Right lung (tissue), 10 donors: ENCODE measurements at places on chromosomes 13 and 19.

GRCh38 chr13:46553521-46553885, 533 bp downstream of the LRCH1 start:
- no peak for DNase-seq

GRCh38 chr13:112885782-112886268, 83.2 kb upstream of the MCF2L start:
- DNase-seq = peak; percentile 84

DNA sequence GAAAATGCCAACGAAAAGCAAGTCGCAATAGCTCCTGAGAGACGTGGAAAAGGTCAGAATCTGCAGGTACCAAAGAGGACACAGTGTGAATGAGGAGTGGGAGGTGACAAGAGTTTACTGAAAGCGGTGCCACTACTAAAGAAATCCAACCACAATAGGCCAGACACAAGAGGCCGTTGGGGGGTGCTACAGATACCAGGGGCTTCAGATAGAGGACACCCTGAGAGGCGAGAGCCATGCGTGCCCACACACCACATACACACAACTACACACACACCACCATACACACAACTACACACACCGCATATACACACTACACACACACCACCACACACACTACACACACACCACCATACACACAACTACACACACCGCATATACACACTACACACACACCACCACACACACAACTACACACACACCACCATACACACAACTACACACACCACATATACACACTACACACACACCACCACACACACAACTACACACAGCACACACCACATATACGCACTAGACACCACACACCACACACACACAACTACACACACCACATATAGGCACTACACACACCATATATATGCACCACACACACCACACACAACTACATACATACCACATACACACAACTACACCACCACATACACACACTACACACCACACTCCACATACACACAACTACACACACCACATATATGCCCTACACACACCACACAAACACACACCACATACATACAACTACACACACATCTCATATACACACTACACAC, 28.5 kb downstream of the CRYL1 start:
- no peak for DNase-seq

GRCh38 chr13:79483086-79483706, 2.2 kb downstream of the NDFIP2 start:
- DNase-seq = no peak

GRCh38 chr19:18939922-18940768, 872 bp downstream of the HOMER3 start:
- no peak for DNase-seq

GRCh38 chr13:82330499-82330898, 1551.8 kb downstream of the SLITRK1 start:
- DNase-seq = no peak

DNA sequence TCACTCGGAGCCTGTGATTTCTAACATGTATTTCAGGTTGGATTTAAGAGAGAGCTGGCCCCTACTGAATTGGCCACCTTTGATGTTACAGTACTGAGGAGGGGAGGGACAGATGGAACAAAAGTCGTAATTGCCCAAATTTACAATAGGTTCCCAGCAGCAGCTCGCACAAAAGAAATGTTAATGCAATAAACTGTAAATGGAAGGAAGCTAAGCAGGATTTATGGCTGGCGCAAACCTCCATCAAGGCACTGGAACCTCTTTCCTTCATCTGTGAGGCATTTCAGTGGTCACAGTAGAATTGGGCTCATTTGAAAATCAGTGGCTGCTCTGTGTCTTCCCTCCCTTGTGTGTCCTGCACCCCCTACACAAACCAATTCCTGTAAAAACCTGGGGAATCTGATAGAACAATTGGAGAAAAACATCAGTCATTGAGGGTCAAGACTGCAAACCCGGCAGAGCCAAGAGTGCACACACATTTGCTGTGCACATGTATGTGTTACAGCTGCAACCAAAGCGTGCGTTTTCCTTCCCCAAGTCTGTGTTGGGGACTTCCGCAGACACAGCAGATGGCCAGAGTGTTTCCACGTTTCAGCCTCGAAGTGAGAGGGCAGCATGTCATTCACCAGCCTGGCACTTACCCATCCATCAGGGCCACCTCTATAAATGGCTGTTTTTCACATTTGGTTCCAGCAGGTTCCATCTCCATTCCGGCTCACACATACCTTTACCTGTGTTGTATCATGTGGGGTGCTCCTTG, 192.8 kb downstream of the TM9SF2 start:
- no peak for DNase-seq

DNA sequence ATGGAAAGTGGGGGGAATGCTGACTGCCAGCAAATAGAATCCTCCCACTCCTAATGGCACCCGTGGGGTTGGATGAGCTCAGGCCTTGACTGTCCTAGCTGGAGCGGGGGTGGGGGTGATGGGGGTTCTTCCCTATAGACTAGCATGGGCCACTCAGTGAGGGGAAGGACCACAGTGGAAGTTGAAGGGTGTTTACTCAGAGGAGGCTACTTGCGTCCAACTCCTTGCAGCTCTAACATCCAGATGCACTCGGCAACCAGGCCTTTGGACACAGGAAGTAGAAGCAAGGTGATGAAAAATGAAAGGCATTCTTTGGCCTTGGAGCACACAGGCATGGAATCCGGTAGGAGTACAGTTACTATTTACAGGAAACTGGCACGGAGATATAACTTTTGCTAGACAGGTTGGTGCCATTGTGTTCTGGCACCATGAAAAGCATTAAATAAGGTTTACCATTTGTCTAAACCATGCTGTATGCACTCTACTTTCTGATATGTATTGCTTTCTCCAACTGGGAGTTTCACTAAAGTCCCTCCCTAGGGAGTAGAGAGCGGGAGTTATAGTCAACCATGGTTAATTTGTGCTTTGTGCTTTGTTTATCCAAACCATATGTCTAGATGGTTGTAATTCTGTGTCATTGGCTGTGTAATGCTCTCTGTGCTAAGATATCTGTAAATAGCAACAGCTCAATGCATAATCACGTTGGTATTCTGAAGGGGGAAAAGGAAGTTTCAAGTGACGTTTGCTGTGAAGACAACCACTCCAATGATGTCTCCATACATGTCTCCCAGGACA, 125.3 kb downstream of the TSHZ3 start:
- peak; percentile 11 for DNase-seq

GRCh38 chr19:51765086-51765485, 4.1 kb downstream of the FPR2 start:
- DNase-seq = no peak

DNA sequence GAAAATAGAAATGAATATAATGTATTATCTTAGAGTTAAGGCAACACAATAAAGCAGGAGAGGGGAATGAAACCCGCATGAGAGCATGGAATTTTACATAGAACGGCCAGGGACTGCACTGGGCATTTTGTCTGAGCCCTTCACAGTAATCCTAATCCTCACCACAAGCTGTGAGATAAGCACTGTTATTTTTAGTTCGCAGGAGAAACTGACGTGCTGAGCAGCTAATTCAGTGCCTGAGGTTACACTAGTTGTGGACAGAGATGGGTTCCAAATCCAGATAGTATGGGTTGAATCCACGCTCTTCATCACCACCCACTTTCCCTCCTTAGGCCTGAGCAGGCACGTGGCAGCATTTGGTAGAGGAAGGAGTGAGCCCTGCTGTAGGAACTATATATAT, 24.8 kb upstream of the ZNF527 start:
- no peak for DNase-seq

- DNase-seq = no peak
Observed at GRCh38 chr19:2550431-2551171, 74.7 kb downstream of the GADD45B start.

DNA sequence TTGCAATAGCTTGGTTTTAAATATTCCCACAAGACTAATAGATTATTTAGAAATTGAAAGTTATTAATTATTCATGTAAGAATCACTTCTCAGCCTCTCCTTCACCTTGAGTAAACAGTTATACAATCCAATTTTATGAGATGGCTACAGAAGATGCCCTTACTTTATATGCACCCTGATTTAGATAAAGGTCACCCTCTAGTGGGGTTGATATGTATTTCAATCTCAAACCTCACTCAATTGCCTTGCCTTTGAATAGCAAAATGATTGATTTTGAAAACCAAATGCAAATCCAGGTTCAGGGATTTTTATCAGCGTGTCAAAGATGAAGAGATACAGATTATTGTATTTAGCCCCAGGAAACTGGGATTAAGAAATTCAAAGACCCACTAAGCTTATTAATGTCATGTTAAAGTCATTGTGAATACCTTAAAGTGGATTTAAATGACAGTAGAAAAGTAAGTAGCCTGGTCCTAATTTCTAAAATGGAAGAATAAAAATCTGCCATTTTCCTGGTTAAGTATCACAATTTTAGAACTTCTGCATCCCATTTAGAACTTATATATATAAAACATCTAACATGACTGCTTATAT, 305.1 kb downstream of the ITGBL1 start:
- no peak for DNase-seq

DNA sequence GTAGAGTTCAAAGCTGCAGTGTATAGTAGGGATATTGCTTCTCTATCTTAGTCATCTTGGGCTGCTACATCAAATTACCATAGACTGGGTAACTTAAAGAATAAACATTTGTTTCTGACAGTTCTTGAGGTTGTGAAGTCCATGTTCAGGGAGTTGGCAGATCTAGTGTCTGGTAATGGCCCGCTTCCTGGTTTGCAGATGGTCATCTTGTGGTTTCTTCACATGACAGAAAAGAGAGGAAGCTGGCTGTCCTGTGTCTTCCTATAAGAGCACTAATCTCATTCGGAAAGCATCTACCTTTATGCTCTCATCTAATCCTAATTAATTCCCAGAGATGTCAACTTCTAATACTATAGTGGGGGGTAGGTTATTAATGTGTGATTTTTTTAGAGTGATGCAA, 6.2 kb downstream of the ZNF763 start:
- no peak for DNase-seq

DNA sequence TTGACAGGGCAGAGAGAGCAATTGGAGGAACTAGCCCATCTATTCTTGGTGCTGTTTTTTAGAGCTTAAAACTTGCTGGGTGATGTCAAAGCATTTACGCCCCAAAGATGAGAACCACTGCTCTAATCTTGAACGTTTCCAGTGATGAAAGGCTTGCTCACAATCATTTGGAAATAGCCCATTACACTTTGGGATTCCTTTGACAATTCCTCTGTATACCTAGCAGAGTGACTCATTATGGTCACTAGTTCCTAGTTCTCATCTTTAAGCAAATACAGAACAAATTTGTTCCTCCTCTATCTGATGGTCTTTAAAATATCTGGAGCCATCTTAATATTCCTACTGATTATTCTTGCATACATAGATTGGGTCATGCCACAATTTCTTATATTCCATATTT, 112.3 kb downstream of the GPC6 start:
- no peak for DNase-seq

GRCh38 chr19:8530061-8530679, 16.2 kb upstream of the ZNF414 start:
- DNase-seq = no peak

DNA sequence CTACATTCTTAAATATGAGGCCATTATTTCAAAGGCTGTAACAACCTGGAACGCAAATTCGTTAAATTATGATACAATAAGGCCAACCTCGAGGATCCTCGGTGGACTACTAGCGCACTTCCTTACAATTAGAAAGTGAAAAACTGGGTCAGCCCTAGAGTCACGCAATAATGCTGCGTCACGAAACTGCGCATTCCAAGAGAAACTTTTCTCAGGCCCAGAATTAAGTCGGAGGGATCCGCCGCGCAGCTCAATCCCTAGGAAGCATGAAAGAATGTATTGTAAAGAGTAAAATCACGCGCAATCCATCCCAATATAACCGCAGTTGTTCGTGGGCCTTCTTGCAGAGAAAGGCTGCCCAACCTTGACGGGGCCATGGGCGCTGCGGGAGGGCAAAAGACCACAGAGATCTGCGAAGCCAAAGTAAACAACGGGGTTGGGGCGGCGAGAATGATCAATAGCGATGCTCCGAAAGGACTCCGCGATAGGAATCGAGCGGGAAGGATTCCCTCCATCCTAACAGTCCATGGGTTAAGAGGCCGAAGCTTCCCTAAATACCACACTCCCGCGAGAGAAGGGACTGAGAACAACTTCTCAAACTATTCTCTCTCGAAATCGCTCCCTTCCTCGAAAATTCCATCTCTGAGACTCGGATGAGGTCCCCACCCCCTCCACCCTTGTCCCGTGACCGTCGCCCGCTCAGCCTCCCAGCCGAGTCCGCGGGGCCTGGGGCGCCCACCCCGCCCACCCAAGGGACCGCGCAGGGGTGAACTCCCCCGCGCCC, 564 bp downstream of the SPART start:
- peak; percentile 81 for DNase-seq
